ENCODE measurements at places on chromosomes 3 and 15. TPM values are rescaled to one million over a fixed set of nuclear protein-coding genes. Genes with fewer than 3 reads are reported as not detected.

Gene ASB14
- not detected for total RNA-seq

Gene MINAR1
- 1.2 TPM for total RNA-seq

Gene C3orf49
- total RNA-seq, result not detected

Gene ZNF860
- total RNA-seq, result 0.98 TPM

Gene SPESP1
- total RNA-seq, result 2.3 TPM

Gene GOLGA8T
- not detected for total RNA-seq

Gene KBTBD13
- total RNA-seq, result not detected

Gene IQCH
- 1.6 TPM for total RNA-seq

Gene COL6A6
- total RNA-seq, result not detected

Gene LINGO1
- 0.33 TPM for total RNA-seq

All from vein endothelial cell (primary cell).